Type B pancreatic cell (in vitro differentiated cells): ENCODE measurements at places on chromosomes 3 and 15.
A peak's percentile ranks its signal among the peaks of the same experiment; 100 is the strongest.

- no peaks in the 10 kb centered on the region for H3K36me3 ChIP-seq
- no peak overlapping the region for H3K27ac ChIP-seq
- peaks cover 4% of the 10 kb centered on the region for H3K27me3 ChIP-seq
- DNase-seq = no peak
These were observed 10.1 kb downstream of the LYSMD2 start for GRCh38 chr15:51727141-51727897.

- no peaks in the 10 kb centered on the region for H3K4me1 ChIP-seq
- H3K36me3 ChIP-seq = no peaks in the 10 kb centered on the region
- no peak overlapping the region for H3K4me3 ChIP-seq
- DNase-seq = no peak
- H3K27ac ChIP-seq = no peak overlapping the region
- peaks cover 25% of the 10 kb centered on the region for H3K27me3 ChIP-seq
These were observed 17.6 kb upstream of the SEMA5B start for GRCh38 chr3:123044981-123045763.

DNA sequence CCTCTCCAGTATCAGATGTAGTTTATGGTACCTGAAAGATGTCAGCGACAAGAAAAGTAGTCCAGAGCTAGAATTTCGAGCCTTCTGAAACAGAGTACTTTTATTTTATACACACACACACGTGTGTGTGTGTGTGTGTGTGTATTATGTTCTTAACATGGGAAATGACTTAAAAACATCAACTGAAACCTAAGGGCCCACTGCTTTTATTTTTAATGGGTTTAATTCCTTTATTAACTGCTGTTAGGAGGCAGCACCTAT lies 1.9 kb downstream of the TCF12 start:
- peaks cover 23% of the 10 kb centered on the region for H3K4me1 ChIP-seq
- DNase-seq = no peak
- H3K36me3 ChIP-seq = peaks cover 36% of the 10 kb centered on the region
- H3K27ac ChIP-seq = peak overlapping the region; percentile 88
- peak overlapping the region; percentile 94 for H3K4me3 ChIP-seq

DNA sequence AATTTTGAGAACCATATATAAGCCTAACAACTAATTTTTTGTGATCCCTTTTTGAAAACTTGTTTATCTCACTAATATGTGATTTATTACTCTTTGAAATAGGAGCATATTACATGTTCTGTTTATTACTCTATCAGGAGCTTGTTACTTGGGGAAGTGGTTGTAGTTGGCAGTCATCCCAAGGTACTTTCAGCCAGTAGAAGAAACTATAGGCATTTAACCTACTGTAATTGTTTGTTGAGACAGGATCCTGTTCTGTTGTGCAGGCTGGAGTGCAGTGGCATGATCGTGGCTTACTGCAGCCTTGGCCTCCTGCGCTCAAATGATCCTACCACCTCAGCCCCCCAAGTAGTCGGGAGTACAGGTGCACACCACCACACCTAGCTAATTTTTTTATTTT lies 195.6 kb downstream of the TCF12 start:
- H3K36me3 ChIP-seq = peaks cover 3% of the 10 kb centered on the region
- DNase-seq = no peak
- peaks cover 30% of the 10 kb centered on the region for H3K4me1 ChIP-seq
- no peak overlapping the region for H3K27ac ChIP-seq
- no peaks in the 10 kb centered on the region for H3K27me3 ChIP-seq

GRCh38 chr3:56118968-56119367 lies 349.3 kb downstream of the ERC2 start:
- H3K27ac ChIP-seq = no peak overlapping the region
- H3K4me3 ChIP-seq = no peak overlapping the region
- no peak for DNase-seq
- H3K27me3 ChIP-seq = peaks cover 4% of the 10 kb centered on the region
- peaks cover 10% of the 10 kb centered on the region for H3K4me1 ChIP-seq
- H3K36me3 ChIP-seq = peaks cover 6% of the 10 kb centered on the region

DNA sequence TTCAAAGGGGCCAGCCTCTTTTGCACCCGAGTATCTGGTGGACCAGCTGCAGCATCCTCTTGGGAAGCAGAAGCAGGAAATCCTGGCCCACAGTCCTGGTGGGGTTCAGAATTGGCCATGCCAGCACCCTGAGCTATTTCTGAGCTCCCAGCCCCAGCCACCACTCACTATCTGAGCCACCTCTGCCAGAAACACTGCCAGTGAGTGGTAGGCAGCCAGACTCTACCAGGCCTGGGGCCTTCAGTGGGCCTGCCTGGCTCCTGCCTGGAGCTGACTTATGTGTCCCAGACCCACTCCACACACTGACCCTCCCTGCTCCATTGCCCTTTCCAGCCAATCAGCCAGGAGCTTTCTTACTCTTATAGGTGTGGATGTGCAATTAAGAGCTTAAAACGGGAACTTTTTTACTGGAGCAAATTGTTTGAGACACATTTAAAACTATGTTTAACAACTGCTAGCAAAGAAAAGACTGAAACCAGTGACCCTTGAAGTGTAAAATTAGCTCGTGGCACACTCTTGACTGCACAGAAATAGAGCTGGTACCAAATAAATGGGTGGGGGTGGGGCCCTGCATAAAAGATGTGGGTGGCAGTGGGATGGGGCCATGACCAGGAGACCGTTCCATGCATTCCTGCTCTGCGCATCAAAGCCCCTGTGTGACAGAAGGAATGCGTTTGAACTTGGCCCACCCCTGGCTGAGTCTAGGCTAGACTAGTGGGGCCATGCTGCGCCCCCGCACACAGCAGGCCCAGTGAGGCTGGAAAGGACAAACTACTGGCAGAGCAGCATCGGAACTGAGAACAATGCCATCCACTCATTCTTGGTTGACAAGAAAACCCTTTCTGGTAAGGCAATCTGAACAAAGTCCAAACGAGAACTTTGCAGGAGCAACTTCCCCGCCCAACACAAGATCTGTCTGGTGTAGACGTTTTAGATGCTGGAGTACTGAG lies 48.0 kb downstream of the CTNNB1 start:
- H3K36me3 ChIP-seq = peaks cover 19% of the 10 kb centered on the region
- peaks cover 13% of the 10 kb centered on the region for H3K4me1 ChIP-seq
- no peaks in the 10 kb centered on the region for H3K27me3 ChIP-seq
- no peak overlapping the region for H3K4me3 ChIP-seq
- DNase-seq = no peak

- H3K27me3 ChIP-seq = no peaks in the 10 kb centered on the region
- no peak for DNase-seq
- peaks cover 31% of the 10 kb centered on the region for H3K4me1 ChIP-seq
- no peak overlapping the region for H3K27ac ChIP-seq
- H3K4me3 ChIP-seq = no peak overlapping the region
- no peaks in the 10 kb centered on the region for H3K36me3 ChIP-seq
These were observed 293.7 kb upstream of the GADL1 start for GRCh38 chr3:31188112-31188511.

DNA sequence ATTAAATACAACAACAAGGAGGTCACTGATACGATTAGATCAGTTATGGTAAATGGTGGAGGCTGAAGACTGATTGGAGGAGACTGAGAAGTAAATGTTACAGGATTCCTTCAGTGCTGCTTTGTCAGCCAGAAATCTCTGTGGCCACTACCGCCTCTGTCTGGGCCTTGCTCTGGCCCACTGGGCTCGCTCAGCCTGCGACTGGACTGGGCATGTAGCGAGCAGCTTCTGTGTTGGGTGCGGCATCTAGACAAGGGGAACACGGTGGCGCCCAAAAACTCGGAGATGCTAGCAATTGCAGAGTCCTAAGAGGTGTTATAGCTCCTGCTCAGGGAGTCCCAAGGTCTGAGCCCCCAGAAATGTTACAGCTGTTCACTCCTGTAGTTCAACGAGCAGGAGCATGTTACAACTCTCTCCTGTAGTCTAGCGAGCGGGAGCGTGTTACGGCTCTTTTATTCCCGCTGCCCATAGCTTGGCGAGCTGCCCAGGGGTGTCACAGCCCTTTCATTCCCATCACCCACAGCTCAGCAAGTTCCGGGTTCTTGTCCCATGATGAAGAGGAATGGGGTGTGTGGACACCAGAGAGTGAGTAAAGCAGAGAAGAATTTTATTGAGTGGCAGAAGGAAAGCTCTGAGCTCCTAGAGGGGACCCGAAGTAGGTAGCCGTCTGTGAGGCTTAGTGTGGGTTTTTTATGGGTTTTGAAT lies 24.7 kb downstream of the SLC15A2 start:
- no peaks in the 10 kb centered on the region for H3K4me1 ChIP-seq
- H3K27ac ChIP-seq = no peak overlapping the region
- peaks cover 4% of the 10 kb centered on the region for H3K27me3 ChIP-seq
- DNase-seq = no peak
- H3K4me3 ChIP-seq = no peak overlapping the region
- no peaks in the 10 kb centered on the region for H3K36me3 ChIP-seq
